ENCODE measurements at places on chromosomes 2 and 18.
A peak's percentile ranks its signal among the peaks of the same experiment; 100 is the strongest.

GRCh38 chr18:49582579-49582978 lies 20.7 kb downstream of the LIPG start:
- no peak for DNase-seq

- peak; percentile 87 for DNase-seq
These were observed 108.0 kb upstream of the SALL3 start for GRCh38 chr18:78871618-78872017.

- DNase-seq = no peak
These were observed 283.2 kb downstream of the CYRIA start for GRCh38 chr2:16382451-16382850.

DNA sequence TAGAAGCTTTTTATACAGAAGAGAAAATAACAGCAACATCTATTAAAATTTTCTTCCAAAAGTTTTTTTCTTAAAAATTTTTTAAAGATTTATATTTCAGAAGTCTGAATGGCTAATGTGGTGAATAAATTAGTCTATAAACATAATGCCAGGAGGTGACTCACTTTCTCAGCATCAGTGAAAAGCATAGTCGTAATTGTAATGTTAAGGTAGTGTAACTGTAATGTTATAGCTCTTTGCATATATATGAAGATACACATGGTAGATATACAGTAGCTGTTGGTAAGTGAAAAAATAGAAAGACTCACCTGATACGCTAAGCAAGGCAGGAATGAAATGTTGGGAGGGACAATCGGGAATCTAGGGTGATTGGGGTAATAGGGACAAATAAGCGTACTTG lies 5.5 kb downstream of the TIMM21 start:
- no peak for DNase-seq

GRCh38 chr2:226270285-226271058 lies 529.1 kb downstream of the IRS1 start:
- no peak for DNase-seq

Measured in right cardiac atrium (tissue), 5 donors.